ENCODE measurements at places on chromosomes 6 and 20. TPM values are rescaled to one million over a fixed set of nuclear protein-coding genes. Genes with fewer than 3 reads are reported as not detected.
A peak's percentile ranks its signal among the peaks of the same experiment; 100 is the strongest.

DNA sequence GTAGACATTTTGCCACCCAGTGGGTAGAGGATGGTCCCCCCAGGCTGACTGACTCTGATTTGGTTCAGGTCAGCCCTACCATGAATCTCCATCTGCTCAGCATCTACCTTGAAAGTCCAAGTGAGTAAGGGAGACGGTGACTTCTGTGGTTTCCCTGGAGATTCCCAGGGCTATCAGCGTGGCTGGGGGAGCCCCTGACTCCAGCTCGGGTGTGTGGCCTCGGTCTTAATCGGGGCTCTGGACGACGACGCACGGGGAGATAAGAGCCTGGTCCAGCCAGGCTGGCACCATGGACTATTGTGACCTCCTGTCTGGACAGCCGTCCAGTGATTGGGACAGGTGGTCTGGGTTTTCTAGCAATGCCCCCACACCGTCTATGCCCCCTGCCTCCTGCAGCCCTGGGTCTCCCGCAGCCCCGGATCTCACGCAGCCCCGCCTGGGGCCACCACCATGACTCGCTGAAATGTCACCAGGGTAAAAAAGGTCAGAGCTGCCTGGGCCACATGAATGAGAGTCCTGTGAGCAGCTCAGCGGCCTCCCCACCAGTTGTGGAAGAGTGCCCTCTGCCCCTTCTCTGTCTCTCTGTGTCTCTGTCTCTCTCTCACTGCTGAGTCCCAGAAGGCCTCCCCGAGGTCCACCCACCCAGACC lies 47.1 kb upstream of the GATA5 start:
- H3K27me3 ChIP-seq = peaks cover 7% of the 10 kb centered on the region
- H3K4me1 ChIP-seq = peaks cover 14% of the 10 kb centered on the region
- no peak overlapping the region for H3K4me3 ChIP-seq
- no peaks in the 10 kb centered on the region for H3K36me3 ChIP-seq
- H3K27ac ChIP-seq = peak overlapping the region; percentile 63

TBX18 gene
- not detected for total RNA-seq

DNA sequence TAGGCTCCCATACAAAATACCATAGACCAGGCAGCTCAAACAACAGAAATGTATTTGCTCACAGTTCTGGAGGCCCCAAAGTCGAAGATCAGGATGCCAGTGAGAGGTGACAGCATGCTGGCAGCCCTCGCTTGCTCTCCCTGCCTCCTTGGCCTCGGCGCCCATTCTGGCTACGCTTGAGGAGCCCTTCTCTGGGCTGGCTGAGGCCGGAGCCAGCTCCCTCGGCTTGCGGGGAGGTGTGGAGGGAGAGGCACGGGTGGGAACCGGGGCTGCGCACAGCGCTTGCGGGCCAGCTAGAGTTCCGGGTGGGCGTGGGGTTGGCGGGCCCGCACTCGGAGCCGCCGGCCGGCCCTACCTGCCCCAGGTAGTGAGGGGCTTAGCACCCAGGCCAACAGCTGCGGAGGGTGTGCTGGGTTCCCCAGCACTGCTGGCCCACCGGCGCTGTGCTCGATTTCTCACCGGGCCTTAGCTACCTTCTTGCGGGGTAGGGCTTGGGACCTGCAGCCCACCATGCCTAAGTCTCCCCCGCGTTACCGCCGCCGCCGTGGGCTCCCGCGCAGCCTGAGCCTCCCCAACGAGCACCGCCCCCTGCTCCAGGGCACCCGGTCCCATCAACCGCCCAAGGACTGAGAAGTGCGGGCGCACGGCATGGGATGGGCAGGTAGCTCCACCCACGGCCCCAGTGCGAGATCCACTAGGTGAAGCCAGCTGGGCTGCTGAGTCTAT lies 32.6 kb upstream of the SERPINB9 start:
- no peak for DNase-seq
- H3K4me1 ChIP-seq = peaks cover 57% of the 10 kb centered on the region
- no peak overlapping the region for H3K4me3 ChIP-seq
- no peaks in the 10 kb centered on the region for H3K27me3 ChIP-seq

DNA sequence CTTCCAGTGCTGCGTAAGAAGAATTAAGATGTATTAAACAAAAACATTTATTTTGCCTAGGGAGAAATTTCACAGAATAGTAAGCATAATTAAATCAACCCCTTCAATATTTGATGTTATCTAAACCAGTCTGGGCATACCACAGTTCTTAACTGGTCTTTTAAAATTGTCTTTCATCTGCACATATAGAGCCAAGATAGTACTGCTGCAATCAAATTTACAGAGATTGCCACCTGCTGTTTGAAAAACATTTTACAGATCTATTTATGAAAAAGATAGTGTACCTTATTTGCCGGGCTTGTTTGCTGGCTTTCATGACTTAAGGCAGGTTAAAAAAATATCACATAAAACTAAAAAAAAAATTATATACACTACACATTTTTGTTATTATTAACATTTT lies 323.2 kb downstream of the ADGRB3 start:
- no peak for DNase-seq
- peaks cover 2% of the 10 kb centered on the region for H3K27me3 ChIP-seq
- H3K4me3 ChIP-seq = no peak overlapping the region
- H3K27ac ChIP-seq = no peak overlapping the region
- no peaks in the 10 kb centered on the region for H3K4me1 ChIP-seq

GRCh38 chr6:22082218-22082617 lies 214.6 kb downstream of the PRL start:
- no peak overlapping the region for H3K27ac ChIP-seq
- H3K36me3 ChIP-seq = no peaks in the 10 kb centered on the region
- no peak for DNase-seq
- no peaks in the 10 kb centered on the region for H3K27me3 ChIP-seq

SUMO4 gene
- total RNA-seq = 4.7 TPM

MEI4 gene
- total RNA-seq = not detected

DNA sequence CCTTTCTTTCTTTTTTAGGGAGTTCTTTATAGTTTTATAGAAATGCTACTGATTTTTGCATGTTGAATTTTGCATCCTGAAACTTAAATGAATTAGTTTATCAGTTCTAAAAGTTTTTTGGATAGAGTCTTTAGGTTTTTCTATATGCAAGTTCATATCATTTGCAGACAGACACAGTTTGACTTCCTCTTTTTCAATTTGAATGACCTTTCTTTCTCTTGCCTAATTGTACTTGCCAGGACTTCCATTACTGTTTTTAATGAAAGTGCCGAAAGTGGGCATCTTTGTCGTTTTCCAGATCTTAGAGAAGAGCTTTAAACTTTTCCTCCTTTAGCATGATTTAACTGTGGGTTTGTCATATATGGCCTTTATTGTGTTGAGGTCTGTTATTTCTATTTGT lies 21.1 kb upstream of the EDN1 start:
- H3K4me3 ChIP-seq = no peak overlapping the region
- H3K4me1 ChIP-seq = peaks cover 5% of the 10 kb centered on the region
- H3K27ac ChIP-seq = no peak overlapping the region
- H3K36me3 ChIP-seq = peaks cover 6% of the 10 kb centered on the region

DNA sequence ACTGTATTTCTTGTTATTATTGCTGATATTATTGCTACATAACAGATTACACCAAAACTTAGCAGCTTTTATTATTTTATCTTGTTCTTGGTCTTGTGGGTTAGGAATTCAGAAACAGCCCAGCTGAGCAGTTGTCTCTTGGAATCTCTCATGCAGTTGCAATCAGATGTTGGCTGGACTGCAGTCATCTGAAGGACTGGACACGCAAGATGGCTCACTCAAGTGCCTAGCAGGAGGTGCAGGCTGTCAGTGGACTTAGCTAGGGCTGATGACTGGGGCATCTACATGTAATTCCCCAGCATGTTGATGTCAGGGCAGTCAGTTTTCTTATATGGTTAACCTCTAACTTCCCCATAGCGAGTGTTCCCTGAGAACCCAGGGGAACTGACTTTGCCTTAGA lies 128.6 kb upstream of the PLCB4 start:
- no peak for DNase-seq
- no peak overlapping the region for H3K4me3 ChIP-seq
- H3K4me1 ChIP-seq = no peaks in the 10 kb centered on the region

DNA sequence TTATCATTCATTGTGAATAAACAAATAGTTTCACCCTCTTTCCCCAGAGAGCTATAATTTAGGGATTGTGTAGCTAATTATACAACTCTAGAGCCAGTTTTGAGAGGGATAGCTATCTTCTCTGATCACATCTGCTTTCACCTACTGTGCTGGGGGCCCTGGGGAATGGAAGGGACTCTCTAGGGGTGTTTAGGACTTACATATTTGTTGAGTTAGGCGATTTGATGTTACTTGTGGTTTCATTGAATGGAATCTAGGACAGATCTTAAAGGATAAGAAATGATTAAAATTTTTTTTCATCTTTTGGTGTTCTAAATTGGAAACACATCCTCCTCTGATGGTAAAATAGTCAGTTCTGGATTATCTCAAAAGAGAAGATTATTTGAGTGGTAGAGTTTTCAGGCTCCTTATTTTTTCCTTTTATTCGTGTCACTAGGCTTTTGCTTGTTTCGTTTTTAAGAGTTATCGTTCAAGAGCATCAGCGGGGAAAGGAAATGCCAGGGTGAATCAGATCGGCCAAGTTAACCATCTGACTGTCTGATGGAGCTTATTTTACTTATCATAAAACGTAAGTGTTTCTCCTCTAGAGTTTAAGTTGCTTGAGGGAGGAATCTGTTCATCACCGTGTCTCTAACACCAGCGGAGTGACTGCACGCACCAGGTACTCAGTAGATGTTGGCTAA lies 236.7 kb downstream of the FARS2 start:
- H3K4me1 ChIP-seq = peaks cover 28% of the 10 kb centered on the region
- H3K27ac ChIP-seq = peak overlapping the region; percentile 63
- no peaks in the 10 kb centered on the region for H3K27me3 ChIP-seq
- H3K36me3 ChIP-seq = peaks cover 14% of the 10 kb centered on the region
- DNase-seq = no peak
- no peak overlapping the region for H3K4me3 ChIP-seq

GCLC gene
- total RNA-seq = 18.2 TPM

ZFP64 gene
- 12.2 TPM for total RNA-seq

- H3K36me3 ChIP-seq = peaks cover 26% of the 10 kb centered on the region
- H3K27me3 ChIP-seq = no peaks in the 10 kb centered on the region
- H3K4me3 ChIP-seq = no peak overlapping the region
Measured at GRCh38 chr6:158413028-158413427, 100.8 kb downstream of the TULP4 start.

LSM2 gene
- total RNA-seq = 112 TPM

FAM83D gene
- total RNA-seq = 12.4 TPM

SLC22A2 gene
- total RNA-seq = not detected

ATP9A gene
- 2.2 TPM for total RNA-seq

DPPA5 gene
- not detected for total RNA-seq

EEF1A2 gene
- total RNA-seq = 0.69 TPM

PDE10A gene
- total RNA-seq = not detected

- no peak for DNase-seq
- no peak overlapping the region for H3K27ac ChIP-seq
- H3K36me3 ChIP-seq = peaks cover 3% of the 10 kb centered on the region
- no peak overlapping the region for H3K4me3 ChIP-seq
- H3K27me3 ChIP-seq = no peaks in the 10 kb centered on the region
Measured at GRCh38 chr6:127954082-127954481, 53.2 kb upstream of the THEMIS start.
